Activated gamma-delta T cell (primary cell): ENCODE measurements at places on chromosomes 1 and 21.

DNA sequence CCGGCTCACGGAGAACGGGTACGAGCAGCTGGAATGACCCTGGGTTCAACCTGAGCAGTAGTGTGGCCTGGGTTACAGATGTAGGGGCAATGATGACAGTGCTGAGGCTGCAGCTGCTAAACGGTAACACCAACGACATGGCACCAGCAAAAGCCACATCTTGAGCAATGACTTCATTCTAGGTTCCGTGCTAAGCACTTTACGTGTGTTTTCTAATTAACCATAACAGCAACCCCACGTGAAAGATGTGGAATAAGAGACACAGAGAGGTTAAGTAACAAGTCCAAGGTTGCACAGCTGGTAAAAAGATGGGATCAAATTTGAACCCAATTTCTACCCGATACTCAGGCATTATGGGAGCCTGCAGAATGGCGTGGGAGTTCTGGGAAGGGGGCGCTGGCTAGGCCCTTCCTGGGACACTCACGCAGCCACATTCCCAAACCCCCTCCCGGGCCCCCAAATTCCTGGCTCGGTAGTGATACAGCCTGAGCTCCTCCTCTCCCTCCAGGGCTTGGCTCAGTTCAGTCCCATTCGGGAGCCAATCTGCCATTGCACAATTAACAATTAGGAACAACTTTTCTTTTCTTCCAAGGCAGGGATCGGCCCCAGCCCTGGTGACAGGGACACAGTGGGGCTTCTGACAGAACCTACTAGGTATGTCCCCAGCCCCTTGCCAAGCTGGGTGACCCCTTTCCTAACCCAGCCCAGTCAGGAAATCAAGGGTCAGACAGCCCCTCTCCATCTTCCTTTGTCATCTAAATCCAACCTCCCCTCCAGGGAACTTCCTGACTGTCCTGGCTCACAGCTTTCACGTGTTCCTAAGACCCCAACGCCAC is 23.8 kb upstream of the ECE1 start:
- DNase-seq, result no peak

DNA sequence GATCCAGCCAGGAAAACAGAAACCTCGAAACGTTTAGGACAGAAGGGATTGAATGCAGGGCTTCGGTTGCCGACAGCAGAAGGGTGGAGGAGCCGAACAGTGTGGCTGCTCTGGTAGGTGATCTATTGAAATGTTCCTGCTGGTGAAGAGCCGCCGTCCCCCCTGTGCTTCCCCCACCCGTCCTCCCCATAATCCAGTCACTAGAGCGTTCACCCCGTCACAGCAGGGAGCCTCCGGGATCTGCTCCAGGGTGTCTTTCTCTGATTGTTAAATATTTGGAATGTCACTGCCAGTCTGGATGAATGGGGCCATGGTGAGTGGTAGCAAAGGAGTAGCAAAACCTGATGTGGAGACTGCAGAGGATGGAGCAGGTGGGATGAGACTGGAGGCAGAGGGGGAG is 255.1 kb upstream of the CSF3R start:
- no peak for DNase-seq

- DNase-seq, result no peak
Observed at GRCh38 chr1:98102345-98103030, 181.7 kb upstream of the DPYD start.

GRCh38 chr1:119080586-119080985 is 59.9 kb downstream of the WARS2 start:
- DNase-seq, result no peak
